Fibroblast of lung (primary cell): ENCODE measurements at places on chromosomes 5 and 9. TPM values are rescaled to one million over a fixed set of nuclear protein-coding genes. Genes with fewer than 3 reads are reported as not detected.

DNA sequence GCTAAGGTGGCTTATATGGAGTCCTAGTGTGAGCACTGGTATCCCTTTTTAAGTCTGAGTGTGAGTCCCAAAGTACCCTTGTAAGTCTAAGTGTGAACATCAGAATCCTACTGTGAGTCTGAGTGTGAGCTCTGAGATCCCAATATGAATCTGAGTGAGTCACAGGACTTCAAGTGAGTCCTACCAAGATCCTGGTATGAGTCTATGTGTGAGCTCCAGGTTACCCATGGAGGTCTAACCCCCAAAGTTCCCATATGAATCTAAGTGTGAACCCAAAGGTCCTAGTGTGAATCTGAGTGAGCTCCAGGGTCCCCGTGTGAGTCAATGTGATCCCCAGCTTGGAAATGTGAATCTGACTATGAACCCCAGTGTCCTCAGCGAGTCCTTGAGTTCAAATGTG is 2.3 kb downstream of the CNTFR start:
- no peak for DNase-seq

- no peak for DNase-seq
Observed at GRCh38 chr5:17058438-17058837, 122.3 kb upstream of the MYO10 start.

DNA sequence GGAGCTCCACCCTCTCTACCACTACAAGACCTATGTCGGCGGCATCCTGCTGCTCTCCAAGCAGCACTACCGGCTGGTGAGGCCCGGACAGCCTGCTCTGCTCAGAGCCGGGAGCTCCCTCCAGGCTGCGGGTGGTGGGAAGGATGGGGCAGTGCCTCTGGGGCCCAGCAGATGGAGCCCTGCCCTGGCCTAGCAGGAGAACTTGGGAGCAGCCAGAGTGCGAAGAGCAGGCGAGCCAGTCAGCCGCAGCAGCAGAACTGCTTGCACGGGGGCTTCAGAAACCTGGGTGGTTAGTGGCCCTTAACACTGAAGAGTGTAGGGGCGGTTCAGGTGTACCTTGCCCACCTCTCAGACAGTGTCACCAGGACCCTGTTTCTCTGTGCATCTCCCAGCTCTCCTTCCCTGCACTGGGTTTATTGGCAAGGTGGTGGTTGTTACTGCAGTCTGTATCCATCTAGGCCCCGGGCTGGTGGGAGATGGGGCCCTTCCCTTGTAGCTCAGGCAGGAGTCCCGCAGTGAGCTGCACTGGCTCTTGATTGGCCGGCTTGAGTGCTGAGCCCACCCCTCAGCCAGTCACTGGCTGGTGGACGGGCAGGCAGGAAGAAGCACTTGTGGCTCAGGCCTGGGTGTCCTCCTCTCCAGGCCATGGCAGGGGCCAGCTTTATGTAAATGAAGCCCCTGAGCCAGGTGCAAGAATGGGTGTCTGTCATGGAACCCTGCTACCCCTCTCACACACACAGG is 7.7 kb downstream of the B4GALT7 start:
- peak; percentile 76 for DNase-seq

GRCh38 chr9:33881635-33882034 is 64.7 kb downstream of the UBE2R2 start:
- peak; percentile 79 for DNase-seq

GRCh38 chr9:125839317-125839716 is 92.1 kb downstream of the PBX3 start:
- DNase-seq, result no peak

LCN2 gene
- total RNA-seq, result not detected in 2 replicates

GRCh38 chr5:162550236-162550635 is 482.7 kb downstream of the GABRG2 start:
- DNase-seq, result no peak

- DNase-seq, result no peak
Observed at GRCh38 chr9:87564791-87565241, 67.1 kb downstream of the DAPK1 start.

DNA sequence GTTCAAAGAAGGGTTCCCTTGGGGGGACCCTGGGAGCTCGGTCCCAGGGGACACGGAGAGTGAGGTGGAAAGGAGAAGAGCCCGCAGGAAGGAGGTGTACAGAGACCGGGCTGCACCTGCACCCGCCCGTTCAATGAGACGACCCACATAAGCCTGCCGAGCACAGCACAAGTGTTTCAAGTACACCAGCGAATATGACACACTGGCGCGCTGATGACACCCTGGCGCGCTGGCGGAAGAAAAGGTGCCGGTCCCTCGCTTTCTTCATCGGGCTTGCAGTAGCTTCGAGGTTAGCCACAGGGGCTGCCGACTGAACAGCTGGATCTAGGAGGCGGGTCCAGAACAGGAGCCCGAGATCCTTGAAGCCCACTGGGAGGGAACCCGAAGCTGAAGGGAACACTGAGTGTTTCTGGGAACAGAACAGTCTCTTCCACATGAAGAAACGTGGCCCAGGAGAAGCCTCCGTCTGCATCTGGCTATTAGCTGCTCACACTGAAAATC is 1.4 kb downstream of the TBC1D9B start:
- no peak for DNase-seq

SLC6A3 gene
- not detected in 2 replicates for total RNA-seq

- no peak for DNase-seq
Observed at GRCh38 chr9:38085308-38085707, 16.3 kb upstream of the SHB start.
